ENCODE measurements at places on chromosomes 6 and 20. TPM values are rescaled to one million over a fixed set of nuclear protein-coding genes. Genes with fewer than 3 reads are reported as not detected.

Gene UNC5CL
- total RNA-seq: 4.5 TPM

Gene ENPP3
- total RNA-seq: not detected

Gene TRIM15
- total RNA-seq: 6.9 TPM

Gene STMND1
- not detected for total RNA-seq

Gene NRSN1
- total RNA-seq: not detected

Gene NFATC2
- total RNA-seq: 20.8 TPM

Gene PPP1R18
- 6.6 TPM for total RNA-seq

Measured in Caco-2 (cell line).